ENCODE measurements at places on chromosomes 2 and 18. TPM values are rescaled to one million over a fixed set of nuclear protein-coding genes. Genes with fewer than 3 reads are reported as not detected.

ZSWIM2 gene
- total RNA-seq, result not detected

GKN1 gene
- not detected for total RNA-seq

DNA sequence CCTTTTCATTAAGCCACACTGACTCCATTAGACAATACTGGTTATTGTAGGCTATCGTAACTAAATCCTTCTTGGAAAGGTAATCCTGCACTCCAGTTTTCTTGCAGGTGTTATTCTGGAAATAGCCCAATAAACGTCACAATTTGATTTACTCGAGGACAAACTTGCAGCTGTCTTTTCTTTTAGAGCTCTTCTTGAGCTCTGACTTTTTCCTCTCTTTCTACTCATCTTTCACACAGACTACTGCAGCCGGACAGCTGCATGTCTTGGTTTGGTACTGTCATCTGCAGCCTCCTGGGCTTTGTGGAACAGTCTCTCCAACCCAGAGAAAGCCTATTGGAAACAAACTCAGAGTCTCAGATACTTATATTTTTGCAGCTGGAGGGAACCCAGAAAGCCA lies 23.0 kb upstream of the MSGN1 start:
- no peaks in the 10 kb centered on the region for H3K27me3 ChIP-seq
- no peaks in the 10 kb centered on the region for H3K36me3 ChIP-seq
- no peak overlapping the region for H3K4me3 ChIP-seq
- DNase-seq, result no peak
- H3K4me1 ChIP-seq, result no peaks in the 10 kb centered on the region

DNA sequence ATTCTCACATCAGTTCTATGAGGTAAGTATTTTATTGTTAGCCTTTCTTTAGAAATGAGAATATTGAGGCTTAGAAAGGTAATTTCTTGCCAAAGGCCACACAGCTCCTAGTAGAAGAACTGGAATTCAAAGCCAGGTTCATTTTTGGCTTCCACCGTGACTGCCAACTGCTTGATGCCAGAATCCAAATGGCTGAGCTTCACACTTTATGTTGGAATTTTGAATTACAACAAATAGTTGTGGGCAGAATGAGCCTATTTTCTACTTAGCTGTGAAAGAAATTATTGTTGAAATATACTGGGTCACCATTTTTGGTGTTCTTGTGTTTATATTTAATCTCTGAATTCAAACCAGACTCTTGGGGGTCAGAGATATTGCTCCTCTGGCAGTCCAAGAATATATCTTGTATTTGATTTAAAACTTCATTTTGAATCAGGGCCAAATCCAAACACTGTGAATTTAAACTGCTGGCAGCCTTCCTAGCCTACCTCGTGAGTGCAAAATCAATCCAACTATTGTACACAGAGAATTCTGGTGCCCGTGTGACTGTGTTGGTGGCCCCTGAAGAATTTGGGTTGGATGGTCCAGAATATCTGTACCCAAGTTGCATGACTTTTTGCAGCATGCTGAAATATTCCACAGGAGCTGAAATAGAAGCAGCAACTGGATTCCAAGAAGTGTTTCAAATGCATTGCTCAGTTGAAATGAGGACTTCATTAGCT lies 35.6 kb upstream of the LPIN1 start:
- no peaks in the 10 kb centered on the region for H3K36me3 ChIP-seq
- no peaks in the 10 kb centered on the region for H3K4me1 ChIP-seq
- H3K27ac ChIP-seq, result no peak overlapping the region
- no peak for DNase-seq
- no peak overlapping the region for H3K4me3 ChIP-seq
- no peaks in the 10 kb centered on the region for H3K27me3 ChIP-seq

DNA sequence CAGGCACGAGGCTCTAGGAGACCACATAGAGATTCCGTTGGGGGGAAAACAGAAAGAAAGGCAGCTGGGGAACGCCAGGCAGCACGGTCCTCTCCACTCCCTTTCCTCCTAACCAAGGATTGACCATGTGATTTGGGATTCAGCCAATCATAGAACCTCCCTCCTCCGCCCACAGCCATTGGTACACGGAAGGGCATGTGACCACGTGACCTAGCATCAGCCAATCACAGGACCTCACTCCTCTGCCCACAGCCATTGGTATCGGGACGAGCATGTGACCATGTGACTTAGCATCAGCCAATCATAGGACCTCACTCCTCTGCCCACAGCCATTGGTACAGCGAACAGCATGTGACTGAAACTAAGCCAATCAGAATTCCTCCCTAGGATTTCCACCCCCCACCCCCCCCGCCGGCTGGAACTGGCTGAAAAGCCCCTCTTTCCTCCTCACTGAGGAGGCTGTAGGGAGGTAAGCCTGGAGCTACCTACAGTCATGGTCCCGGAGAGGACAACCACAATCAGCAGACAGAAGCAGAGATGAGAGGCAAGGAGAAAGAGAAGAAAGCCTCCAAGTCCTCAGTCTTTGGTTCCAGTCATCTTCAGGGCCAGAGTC lies 7.6 kb downstream of the SERPINE2 start:
- no peak overlapping the region for H3K4me3 ChIP-seq
- H3K27me3 ChIP-seq, result no peaks in the 10 kb centered on the region
- no peaks in the 10 kb centered on the region for H3K36me3 ChIP-seq
- H3K27ac ChIP-seq, result no peak overlapping the region

DNA sequence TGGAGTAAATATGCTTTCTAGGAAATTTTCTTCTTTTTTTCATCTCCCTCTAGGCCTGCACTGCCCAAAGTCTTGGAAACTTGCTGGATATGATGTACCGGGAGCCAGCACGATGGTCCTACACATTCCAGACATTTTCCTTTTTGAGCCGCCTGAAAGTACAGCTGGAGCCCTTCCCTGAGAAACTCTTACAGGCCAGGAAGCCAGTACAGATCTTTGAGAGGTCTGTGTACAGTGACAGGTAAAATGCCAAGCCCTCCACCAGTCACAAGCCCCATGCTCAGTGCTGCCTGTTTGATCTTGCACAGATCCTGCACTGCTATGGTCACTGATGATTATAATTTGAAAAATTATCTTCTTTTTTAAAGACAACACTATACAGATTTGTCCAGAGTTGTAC lies 20.0 kb downstream of the DGUOK start:
- H3K4me1 ChIP-seq, result no peaks in the 10 kb centered on the region
- no peak for DNase-seq
- no peaks in the 10 kb centered on the region for H3K27me3 ChIP-seq
- H3K27ac ChIP-seq, result no peak overlapping the region

DNA sequence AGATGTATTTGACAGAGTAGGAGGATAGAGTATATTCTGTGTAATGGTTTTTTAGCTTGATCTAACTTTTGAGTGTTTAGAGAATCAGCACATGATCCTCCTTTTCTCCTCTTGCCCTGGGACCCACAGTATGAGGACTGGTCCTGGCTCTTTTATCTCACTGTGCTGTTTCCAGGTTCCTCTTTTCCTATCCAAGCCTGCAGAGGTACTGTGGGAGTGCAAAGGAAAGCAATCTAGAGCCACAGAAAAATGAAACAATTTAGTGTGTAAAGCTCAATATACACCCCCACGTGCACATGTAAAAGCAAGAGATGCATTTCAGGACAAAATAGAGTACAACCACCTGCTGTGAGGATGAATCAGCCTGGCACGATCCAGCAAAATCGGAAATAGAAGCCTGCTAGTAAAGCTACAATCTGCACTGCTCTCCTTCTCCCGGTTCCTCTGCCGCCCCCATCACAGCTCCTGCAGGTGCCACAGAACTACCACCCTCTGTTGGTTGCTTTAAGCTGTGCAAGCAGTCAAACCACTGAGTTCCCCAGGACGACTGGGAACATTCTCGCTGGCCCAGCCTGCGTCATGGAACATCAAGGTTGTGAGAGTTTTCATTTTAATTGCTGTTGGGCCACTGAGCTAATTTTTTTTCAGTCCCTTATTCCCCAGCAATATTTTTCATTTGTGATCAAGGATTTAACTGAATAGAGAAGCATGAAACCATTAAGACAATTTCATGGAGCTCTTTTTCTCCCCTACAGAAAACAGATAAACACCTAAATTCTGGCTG lies 47.8 kb upstream of the MAPRE3 start:
- H3K36me3 ChIP-seq, result no peaks in the 10 kb centered on the region
- H3K27ac ChIP-seq, result no peak overlapping the region
- H3K27me3 ChIP-seq, result no peaks in the 10 kb centered on the region

DNA sequence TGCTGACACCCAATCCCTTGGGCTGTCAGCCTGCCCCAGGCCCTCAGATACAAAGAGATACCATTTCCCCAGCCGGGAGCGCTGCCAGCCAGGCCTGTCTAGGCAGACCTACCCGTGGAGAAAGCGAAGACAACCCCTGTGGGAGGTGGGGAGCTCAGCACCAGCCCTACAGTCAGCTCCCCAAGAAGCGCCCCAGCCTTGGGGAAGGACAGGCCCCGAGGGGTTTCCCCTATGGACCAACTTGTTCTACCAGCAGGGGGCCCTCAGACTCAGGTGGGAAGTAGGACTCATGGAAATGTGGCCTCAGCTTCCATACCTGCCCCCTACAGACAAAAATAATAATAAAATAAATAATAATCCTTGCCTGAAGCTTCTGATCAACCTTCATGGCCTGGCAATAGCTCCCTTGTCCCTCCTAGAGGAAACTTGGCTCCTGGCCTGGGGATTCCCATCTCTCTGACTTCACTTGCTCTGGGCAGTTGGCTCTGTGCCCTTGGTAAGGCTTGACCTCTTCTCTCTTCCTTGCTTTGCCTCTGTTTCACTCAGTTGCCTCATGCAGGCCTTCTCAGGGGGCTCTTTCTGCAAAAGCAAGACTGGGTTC lies 7.0 kb downstream of the SLC35F6 start:
- H3K4me3 ChIP-seq, result no peak overlapping the region
- H3K4me1 ChIP-seq, result no peaks in the 10 kb centered on the region
- no peaks in the 10 kb centered on the region for H3K36me3 ChIP-seq

- H3K36me3 ChIP-seq, result no peaks in the 10 kb centered on the region
- H3K4me1 ChIP-seq, result no peaks in the 10 kb centered on the region
- H3K27me3 ChIP-seq, result no peaks in the 10 kb centered on the region
- H3K27ac ChIP-seq, result no peak overlapping the region
- DNase-seq, result no peak
Observed at GRCh38 chr2:31711737-31712136, 131.0 kb upstream of the SRD5A2 start.

DNA sequence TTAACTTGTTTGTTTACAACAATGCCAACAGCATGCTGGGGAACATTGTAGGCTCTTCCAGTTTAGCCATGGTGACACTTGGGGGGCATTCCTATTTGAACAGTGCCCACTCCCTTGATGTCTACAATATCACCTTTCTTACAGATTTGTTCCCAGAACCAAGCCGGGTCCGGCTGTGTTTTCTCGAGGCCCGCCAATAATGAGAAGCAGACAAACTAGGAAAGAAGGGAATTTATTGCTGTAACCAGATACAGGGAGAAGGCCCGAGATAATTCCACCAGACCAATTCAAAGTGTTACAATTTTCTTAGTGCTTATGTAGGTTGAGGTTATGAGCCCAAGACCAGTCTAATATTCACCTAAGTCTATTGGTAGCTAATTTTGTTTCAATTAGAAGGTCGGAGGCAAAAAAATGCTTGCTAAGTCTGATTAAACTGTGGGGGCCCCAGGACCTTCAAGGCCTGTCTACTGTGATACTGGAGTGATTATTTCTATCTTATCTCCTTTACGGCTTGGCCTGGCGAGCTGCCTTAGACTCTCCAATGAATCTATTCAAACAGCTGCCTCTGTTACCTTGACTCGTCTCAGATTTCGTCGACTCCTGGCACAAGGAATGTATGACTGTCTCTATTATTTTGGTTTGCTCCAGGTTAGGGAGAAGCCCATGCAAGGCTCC lies 59.1 kb upstream of the PSME4 start:
- no peaks in the 10 kb centered on the region for H3K4me1 ChIP-seq
- no peak for DNase-seq
- no peaks in the 10 kb centered on the region for H3K27me3 ChIP-seq
- H3K36me3 ChIP-seq, result no peaks in the 10 kb centered on the region
- H3K27ac ChIP-seq, result no peak overlapping the region
- no peak overlapping the region for H3K4me3 ChIP-seq

- no peak for DNase-seq
- no peak overlapping the region for H3K27ac ChIP-seq
- H3K36me3 ChIP-seq, result no peaks in the 10 kb centered on the region
- no peaks in the 10 kb centered on the region for H3K4me1 ChIP-seq
- H3K4me3 ChIP-seq, result no peak overlapping the region
- no peaks in the 10 kb centered on the region for H3K27me3 ChIP-seq
Observed at GRCh38 chr2:73415906-73416305, 30.3 kb downstream of the ALMS1 start.

DNA sequence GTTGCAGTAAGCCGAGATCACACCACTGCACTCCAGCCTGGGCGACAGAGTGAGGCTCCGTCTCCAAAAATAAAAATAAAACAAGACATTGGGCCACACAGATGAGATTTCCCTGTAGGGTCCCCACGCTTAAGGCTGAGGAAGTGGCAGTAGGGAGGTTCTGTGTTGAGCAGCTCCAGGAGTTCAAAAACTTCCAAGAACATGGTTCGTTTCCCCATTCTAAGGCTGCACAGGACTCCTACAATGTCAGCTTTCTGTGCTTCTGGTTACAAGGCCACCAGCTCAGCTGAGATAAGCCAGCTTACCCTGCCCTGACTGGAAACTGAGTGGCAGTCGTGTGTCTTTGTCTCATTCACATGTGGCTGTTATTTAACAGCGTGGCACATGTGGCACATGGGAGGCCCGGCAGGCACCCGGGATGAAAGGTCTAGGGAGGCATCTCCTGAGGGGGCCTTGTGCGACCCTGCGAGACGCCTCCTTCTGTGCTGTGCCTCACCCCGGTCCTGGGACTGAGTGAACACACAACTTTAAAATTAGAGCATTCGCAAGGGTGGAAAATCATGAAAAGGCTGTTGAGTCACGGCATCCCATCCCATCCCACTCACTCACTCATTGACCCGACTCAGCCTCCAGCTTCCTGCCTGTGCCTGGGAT lies 7.7 kb downstream of the ITGB1BP1 start:
- no peaks in the 10 kb centered on the region for H3K36me3 ChIP-seq

GRCh38 chr2:178553047-178553446 lies 72.8 kb downstream of the PLEKHA3 start:
- H3K36me3 ChIP-seq, result no peaks in the 10 kb centered on the region
- no peak overlapping the region for H3K4me3 ChIP-seq

DNA sequence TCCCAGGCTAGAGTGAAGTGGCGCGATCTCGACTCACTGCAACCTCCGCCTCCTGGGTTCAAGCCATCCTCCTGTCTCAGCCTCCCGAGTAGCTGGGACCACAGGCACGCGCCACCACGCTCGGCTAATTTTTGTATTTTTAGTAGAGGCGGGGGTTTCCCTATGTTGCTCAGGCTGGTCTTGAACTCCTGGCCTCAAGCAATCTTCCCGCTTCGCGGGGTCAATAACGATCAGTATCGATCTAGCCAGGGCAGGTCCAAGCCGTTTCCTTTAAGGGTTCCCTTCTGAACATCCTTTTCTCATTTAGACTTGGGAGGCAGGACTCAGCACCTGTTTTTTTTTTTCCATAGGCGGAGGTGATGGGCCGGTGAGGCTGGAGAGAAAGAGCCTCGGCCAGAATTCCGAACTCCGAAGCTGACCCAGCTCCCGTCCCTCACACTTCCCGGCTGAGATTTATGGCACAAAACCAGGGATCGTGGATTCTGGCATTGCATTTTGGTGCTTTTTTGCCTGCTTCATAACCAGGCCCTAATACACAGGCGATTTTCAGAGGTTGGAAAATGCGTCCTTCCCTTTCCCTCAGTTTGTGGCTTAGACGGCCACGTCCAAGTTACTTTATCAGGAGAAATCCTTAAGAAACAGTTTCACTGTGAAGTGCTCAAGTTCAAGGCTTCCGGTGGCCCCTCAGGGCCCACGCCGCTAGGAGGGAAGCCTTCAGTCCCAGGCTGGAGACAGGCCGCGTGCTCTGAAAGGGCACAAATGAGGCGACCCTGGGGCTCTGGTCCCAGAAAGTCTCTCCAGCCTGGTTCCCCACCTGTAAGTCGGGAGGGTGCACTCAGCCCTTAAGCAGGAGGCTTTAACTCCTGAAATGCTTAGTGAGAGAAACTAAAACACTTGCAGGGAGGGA lies 998 bp upstream of the SLC66A3 start:
- H3K27ac ChIP-seq, result peak overlapping the region; percentile 86
- no peaks in the 10 kb centered on the region for H3K4me1 ChIP-seq
- no peaks in the 10 kb centered on the region for H3K27me3 ChIP-seq
- DNase-seq, result peak; percentile 61
- peak overlapping the region; percentile 44 for H3K4me3 ChIP-seq
- no peaks in the 10 kb centered on the region for H3K36me3 ChIP-seq
